COLO829 (cell line): ENCODE measurements at places on chromosomes 1 and 21.

DNA sequence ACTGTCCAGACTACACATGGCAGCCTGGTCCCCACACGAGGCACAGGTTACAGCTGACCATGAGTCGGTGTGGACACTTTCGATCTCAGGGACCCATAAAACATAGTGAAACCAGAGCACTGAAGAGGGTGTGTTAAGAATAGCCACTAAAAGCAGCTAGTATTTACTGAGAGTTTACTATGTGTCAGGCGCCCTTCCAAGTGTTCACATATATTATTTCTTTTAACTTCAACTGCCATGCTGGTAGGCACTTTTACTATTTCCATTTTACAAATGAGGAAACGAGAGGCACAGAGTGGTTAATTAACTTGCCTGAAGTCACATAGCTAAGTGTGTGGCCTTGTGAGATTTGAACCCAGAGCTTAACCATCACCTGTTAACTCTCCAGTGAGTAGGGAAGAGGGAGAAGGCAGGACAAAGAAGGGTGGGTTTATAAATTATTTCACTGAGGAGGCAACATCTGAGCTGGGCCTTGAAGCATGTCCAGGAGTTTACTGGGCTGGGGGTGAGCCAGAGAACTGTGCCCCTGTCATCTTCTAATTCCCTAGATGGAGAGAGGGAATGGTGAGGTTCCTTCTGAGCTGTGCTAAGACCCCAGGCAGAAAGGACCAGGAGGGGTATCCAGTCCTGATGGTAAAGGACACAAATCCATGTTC lies 20.7 kb downstream of the ABCA4 start:
- DNase-seq, result no peak

DNA sequence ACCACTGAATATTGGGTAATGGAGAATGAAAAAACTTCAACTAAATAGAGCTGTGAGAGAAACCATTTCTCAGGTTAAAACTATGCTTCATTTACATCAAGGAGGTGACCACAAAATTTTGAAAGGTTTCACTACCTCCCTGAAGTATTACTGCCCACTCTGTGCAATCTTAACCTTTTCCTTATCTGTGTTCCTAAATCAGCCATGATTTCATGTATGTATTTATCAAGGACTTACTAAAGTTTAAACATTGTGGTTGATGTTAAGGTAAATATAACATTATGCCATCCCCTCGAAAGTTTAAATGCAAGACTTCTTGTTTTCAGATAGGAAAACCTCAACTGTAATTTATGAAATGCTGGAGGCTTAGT lies 84.4 kb downstream of the CLEC20A start:
- no peak for DNase-seq

DNA sequence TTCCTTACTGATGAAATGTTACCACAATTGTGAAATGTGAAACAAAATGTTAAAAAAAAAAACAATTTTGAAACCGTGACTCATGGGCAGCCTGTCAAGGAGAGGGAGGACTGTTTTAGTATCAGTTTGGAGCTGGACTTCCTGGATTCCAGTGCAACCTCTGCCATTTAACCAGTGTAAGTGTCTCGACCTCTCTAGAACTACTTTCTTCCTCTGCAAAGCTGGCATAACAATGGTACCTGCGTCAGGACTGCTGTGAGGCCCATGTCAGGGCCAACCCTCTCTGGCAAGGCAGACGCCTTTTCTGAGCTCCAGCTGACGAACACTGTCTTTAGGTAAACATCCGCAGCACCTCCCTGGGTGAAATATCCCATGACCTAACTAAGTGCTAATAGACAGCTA lies 20.9 kb downstream of the URB1 start:
- no peak for DNase-seq

DNA sequence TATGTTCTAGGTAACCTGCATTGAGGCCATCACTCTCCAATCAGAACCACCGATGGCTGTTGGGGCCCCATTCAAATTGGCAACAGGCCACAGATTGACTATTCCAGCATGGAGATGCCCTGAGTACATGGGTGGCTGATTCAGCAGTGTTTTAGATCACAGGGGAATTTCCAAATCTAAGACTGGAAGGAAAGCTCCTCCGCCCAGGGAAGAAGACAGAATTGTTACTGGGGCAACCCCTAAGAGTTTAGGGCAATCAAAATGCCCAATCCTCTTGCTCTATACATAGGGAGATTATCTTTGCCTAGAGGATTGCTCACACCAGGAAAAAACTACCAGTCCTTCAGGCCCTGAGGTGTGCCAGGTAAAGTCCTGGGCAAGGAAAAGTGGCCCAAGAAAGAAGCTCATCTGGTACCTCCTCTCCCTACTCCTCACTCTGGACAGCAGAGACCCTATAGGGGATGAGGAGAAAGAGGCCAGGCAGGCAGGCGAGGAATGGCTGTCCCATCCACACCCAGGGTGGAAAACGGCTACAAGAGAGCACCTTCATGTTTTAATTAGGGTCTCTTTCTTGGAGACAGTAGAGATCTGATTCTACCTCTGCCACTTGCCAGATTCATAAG lies 5.8 kb downstream of the S100A8 start:
- DNase-seq, result no peak

GRCh38 chr21:39650801-39651200 lies 38.1 kb downstream of the B3GALT5 start:
- no peak for DNase-seq

- no peak for DNase-seq
These were observed at the start of gene RGS18 for GRCh38 chr1:192158181-192158580. TSS of gene RGS18 (plus strand) at chr1:192158462. CDS start at chr1:192158638, 176 bp downstream.
